Dermis microvascular lymphatic vessel endothelial cell (primary cell): ENCODE measurements at places on chromosomes 11 and 22.

DNA sequence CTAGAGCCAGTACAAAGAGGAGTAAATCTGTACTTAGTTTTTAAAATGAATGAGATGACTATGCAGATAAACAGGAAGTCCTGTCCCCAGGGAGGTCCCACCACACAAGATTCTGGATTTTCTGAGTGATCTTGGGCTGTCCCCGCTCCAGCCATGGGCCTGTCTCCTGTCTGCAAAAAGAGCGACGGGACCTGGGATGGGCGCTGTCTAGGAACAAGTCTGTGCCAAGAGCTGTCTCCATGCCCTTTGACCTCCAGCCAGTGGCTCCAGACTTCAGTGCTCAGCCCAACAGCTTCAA lies 6.0 kb downstream of the CSNK1E start:
- DNase-seq = no peak

- DNase-seq = no peak
These were observed 106.8 kb downstream of the DCDC1 start for GRCh38 chr11:31262761-31263160.

GRCh38 chr11:132873841-132874240 lies 658.5 kb downstream of the OPCML start:
- DNase-seq = no peak

- no peak for DNase-seq
These were observed 51.3 kb downstream of the IGLL5 start for GRCh38 chr22:22938672-22939587.

DNA sequence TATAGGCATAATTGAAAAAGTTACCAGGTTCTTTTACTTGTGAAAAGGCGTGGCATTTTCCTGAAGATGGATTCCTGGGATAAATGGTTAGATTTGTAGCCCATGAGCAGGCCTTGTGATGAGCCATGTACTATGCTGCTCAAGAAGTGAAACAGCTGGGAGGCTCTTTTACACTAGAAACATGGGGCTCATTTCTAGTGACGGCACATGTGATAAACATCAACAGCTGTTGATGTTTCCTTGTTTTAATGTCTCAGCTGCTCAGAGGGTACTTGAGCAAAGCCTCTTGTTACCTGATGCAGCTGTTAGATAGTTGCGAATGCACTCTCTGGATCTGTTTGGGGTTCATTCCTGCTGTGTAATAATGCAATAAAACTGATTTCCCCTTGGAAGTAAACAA lies 396.8 kb downstream of the GUCY1A2 start:
- no peak for DNase-seq

- no peak for DNase-seq
These were observed 4.8 kb downstream of the GVQW3 start for GRCh38 chr11:76385903-76386302.

- DNase-seq = peak; percentile 28
These were observed 173.4 kb downstream of the MIAT start for GRCh38 chr22:26830837-26831236.

DNA sequence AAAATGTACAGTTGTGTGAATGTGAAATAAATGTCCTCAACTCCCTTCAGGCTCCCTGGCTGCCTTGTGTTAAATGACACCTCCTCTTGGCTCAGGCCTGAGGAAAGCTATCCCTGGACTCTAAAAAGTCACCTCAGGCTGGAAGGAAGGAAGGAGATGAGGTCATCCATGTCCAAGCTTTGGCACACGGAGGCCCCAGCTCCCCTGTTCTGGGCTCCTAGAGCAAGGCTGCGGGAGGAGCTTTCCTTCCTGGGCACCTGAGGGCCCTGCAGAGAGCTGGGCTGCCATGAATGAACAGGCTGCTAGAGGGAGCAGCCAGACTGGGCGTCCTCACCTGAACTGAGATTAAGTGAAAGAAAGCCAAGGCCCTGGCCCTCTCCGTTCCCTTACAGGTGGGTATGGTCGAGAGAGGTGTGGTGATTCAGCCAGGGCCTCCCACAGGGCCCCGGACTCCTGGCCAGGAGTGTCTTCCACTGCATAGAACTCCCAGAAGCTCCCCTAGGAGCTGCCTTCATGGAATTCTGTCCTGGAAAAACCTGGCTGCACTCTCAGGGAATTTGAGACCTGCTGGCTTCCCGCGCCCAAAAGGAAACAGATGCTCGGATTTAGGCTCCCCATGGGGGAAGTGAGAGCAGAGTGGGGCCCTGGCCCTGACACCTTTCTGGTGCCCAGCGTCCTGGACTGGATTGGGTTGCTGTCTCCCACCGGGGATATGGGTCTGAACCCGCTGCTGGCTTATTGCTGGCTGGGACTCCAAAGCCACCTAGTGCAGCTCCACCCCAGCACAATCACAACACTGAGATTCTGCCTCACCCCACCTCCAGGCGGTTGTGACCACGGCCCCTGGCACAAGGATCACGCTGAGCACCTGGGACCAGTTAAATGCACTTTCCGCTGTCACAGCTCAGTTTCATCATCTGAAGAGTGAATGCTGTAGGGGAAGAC lies 22.2 kb downstream of the MYBPC3 start:
- peak; percentile 36 for DNase-seq

- no peak for DNase-seq
These were observed 59.2 kb upstream of the SHISAL1 start for GRCh38 chr22:44371741-44372525.

DNA sequence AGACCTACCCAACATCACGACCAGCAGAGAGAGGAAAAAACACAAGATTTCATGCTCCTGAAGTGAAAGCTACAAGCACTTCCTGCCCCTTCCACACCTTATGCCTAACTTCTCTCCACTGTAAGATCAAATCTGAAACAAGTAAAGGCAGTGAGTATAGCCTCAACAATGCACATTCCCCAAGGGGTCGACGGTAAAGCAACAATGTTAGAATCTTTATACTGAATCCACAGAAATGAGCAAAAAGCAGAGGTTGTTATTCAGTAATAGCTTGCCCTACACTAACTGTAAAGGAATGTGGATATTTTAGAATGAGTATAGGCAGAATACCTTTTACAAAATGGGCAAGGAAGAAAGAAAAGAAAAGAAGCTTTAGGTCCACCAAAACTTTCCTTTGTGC lies 15.6 kb downstream of the ARFGAP3 start:
- DNase-seq = no peak

DNA sequence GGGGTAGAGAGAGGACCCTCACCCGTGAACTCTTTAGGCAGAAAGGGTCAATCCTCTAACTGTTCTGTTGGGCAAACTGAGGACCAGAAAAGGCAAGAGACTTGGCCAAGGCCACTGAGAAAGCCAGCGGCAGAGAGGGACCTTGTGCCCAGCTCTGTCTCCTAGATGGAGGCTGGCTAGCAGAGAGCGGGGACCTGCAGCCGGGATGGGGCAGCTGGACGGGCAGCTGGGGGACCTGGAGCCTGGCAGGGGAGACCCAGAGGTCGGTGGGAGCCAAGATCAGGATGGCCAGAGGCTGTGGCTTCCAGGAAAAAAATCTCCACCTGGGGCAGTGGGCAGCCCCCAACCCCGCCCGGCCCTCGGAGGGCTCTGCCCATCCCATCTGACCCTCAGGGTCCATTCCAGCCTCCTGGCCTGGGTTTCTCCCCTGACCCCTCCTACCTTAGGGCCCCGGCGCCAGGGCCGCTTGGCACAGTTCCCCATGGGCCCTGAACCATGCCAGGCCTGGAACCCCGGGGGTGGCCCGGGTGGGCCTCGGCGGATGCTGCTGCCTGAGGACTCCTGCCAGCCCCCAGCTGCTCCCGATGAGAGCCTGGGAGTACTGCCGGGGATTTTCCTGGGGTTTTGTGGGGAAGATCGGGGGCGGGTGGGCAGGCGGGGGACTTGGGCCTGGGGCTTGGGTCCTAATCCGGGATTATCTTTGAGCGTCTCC lies at the start of gene CABP2:
Gene CABP2, minus strand, starts transcription at position 603 of the 712 bp plus-strand sequence. Its CDS starts 120 bp downstream, at position 483.
- DNase-seq = no peak

DNA sequence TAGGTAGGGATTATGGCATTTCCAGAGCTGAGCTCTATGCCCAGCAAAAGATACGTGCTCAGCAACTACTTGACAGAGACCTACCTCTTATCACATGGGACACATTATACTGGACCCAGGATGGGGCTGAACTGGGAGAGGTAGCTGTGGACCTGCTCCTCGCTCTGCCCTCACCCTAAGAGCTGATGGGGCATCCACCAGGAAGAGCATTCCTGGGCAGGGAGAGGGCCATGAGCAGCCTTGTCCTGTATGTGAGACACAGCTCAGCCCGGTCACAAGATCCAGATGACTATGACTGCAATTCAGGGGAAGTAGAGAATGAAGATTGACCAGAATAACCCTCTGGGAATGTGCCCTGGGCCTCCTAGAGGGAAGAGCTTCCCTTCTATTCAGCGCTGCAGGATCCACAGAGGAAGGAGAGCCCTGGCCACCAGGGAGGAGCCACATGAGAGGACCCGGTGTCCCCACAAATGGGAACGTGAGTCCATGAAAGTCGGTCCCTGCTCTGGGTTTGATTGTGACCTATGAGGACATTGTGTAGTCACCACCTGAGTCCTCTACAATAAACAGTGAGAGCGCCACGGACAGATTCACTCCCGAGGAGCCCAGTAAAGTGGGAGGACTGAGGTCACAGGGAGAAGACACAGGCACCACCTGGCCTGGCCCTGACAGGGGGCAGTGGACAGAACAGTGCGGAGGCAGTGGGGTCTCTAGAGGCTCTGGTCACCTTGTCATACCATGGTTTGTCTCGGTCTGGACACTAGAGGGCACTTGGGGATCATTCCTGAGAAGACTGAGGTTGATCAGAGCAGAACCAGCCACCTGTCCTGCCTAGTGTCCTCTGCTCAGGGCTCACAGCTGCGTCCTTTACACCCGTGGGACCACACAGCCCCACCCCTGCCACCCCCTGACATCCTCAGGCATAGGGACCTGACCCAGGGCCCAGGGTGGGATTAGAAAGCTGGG lies 99.5 kb downstream of the ZNF280B start:
- DNase-seq = peak; percentile 41

DNA sequence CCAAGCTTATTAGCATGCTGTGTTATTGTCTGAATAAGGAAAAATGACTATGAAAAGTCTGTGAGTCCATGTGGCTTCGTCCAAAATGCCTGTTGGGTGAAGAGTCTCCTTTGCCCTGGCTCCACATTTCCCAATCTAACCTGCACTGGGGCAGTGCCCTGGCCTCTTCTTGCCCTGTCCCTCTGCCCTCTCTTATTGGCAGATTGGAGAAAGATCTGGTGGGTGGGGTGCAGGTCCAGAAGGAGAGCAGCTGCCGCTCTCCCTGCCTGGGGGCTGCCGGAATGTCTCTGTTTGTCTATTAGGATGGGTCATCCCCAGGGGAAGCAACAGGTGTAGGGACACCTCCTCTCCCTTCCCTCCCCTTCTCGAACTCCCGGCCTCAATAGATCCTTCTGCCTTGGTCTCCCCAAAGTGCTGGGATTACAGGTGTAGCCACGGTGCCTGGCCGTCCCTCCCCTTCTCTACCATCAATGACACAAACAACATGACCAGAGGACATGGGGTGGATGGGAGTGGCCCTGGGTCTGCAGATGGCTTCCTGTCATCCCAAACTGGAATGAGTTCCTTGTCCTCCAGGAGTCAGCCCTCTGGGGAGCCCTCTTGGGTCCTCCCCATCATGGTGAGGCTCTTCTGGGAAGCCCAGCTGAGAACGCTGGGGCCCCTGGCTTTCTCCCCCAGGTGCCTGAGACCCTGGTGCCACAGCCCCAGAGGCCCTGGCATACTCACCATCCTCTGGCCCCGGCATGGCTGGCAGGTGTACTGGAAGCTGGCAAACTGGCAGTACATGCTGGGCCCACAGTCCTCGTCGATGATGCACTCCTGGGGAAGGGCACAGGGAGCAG lies 40.5 kb downstream of the DKK3 start:
- no peak for DNase-seq

GRCh38 chr11:79742176-79742575 lies 301.3 kb upstream of the TENM4 start:
- DNase-seq = no peak

DNA sequence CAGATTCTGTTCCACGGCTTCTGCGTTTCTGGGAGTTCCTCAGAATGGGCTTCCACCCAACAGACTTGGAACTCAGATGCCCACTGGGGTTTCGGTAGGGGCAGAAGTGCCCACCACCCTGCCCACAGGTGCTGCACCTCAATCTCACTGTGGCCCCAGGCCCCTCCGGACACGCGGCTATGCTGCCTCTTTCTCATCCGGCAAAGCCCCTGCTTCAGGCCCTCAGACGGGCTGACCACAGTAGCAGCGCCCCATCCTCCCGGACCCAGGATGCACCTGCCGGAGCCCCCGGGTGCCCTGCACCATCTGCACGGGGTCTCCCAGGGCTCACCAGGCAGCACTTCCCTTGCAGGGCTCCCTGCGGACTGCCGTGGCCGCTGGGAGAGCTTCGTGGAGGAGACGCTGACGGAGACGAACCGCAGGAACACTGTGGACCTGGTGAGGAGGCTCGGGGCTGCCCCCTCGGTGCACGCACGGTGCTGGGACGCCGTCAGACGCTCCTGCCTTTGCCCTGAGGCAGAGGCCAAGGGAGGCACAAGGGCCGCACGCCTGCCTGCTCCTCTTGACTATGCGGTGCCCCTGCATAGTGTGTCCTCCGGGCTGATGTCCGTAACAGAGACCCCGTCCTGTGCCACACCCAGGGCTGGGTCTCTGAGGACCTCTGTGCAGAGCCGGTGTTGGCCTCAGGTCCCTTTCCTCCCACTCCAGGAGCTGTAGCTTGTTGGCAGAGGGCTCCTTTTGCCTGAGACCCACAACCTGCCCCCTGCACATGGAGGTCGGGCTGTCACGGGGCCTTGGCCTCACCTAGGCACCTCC lies 38.6 kb downstream of the SBF1 start:
- no peak for DNase-seq

- DNase-seq = no peak
These were observed 36.3 kb downstream of the HORMAD2 start for GRCh38 chr22:30116362-30117117.

DNA sequence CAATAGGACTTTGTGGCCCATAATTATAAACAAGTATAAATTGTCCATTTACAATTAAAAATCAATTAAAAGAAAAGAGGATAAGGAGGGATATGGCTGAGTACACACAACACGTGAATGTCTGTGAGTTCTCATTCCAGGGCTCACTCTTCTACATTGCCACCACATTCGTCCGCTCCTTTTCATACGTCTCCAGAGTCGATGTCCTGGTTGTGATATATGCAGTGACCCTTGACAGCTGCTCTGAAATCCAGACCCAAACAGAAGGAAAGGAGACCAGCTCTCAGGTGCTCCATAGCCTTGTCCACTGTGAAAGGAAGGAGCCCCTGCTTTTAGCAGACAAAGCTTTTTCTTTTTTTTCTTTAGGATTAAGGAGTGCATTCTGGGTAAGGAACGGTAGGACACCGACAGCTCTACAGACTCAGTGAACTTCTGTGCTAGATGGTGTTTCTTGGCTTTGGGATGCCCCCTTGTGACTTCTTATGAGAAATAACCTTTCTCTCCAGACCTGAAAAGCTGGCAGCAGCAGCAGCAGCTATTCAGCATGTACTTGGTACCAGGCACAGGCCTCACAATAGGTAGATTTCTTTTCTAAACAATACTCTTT lies 19.7 kb upstream of the DNAJB13 start:
- DNase-seq = peak; percentile 78

GRCh38 chr11:8090756-8091155 lies 9.7 kb downstream of the TUB start:
- DNase-seq = peak; percentile 32

DNA sequence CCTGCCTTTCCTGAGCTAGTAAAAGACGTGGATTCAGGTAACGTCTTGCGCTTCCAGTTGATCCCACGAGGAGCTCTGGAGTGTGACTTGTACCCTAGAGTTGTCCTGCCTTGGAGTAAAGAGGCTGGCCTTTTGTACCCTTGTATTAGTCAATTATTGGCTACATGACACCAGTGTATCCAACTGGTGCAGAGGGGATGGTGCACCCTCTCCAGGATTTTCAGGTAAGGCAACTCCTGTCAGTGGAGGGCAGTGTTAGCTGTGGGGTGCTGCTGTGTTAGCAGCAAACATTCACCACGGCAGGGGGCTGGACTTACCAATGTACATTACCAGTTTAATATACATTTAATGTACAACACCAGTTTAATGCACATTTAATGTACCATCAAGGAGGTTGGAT lies 233.5 kb downstream of the MIAT start:
- no peak for DNase-seq
